Hepatocyte (in vitro differentiated cells): ENCODE measurements at places on chromosomes 3 and 15.

- no peaks in the 10 kb centered on the region for H3K36me3 ChIP-seq
- no peak for DNase-seq
- H3K27me3 ChIP-seq = peaks cover 4% of the 10 kb centered on the region
- no peaks in the 10 kb centered on the region for H3K4me1 ChIP-seq
Measured at GRCh38 chr3:140505876-140506275, 172.0 kb upstream of the TRIM42 start.

DNA sequence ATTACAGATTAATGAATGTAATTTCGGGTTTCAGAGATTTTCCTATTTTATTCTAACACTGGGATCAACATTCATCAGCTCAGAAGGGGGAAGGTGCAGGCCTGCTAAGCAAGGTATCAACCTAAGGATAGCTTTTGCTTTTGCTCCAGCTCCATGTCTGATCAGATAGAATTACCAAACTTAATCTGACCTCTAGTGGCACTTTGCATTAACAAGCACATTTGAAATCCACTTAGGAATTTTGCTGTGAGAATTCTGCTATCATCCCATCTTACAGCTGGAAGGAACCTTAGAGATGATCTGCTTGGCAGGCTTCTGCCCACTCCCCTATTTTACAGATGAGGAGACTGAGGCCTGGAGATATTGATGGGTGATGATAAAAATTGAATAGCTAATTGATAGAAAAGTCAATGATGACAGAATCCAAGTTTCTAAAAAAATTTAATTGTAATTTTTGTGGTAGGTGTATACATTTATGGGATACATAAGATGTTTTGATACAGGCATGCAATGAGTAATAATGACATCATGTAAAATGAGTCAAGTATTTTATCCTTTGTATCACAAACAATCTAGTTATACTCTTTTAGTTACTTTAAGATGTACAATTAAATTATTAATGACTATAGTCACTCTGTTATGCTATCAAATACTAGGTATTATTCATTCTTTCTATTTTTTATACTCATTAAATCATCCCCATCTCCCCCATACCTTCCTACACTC, 209.2 kb upstream of the ZPLD1 start:
- no peaks in the 10 kb centered on the region for H3K27me3 ChIP-seq
- H3K36me3 ChIP-seq = no peaks in the 10 kb centered on the region
- peak; percentile 74 for DNase-seq
- H3K27ac ChIP-seq = no peak overlapping the region

- H3K4me3 ChIP-seq = peak within 1 kb of the TSS; percentile 87
- H3K27ac ChIP-seq = peak within 1 kb of the TSS; percentile 94
- DNase-seq = peak; percentile 85
- no peaks in the 10 kb centered on the region for H3K36me3 ChIP-seq
- H3K27me3 ChIP-seq = no peaks in the 10 kb centered on the region
Measured at GRCh38 chr15:80695099-80695910, at the start of gene ABHD17C. TSS of gene ABHD17C (plus strand) at chr15:80695310. CDS start at chr15:80695430, 120 bp downstream.

GRCh38 chr3:49500205-49500731, 30.2 kb downstream of the DAG1 start:
- no peaks in the 10 kb centered on the region for H3K27me3 ChIP-seq
- peak overlapping the region; percentile 97 for H3K27ac ChIP-seq
- no peak for DNase-seq
- peaks cover 24% of the 10 kb centered on the region for H3K4me1 ChIP-seq
- no peaks in the 10 kb centered on the region for H3K36me3 ChIP-seq

DNA sequence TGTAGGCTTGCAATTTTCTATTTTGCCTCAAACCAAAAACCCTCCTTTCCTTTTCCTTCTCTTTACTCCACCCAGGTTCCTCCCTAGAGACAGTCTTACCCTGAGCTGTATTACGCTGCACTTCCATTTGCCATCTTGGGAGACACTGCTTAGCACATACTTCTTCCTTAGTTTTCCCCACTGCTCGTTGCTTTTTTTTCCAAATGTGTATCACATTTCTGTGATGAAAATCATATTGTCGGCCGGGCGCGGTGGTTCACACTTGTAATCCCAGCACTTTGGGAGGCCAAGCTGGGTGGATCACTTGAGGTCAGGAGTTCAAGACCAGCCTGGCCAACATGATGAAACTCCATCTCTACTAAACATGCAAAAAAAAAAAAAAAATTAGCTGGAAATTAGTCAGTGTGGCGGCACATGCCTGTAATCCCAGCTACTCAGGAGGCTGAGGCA, 29.5 kb downstream of the POPDC2 start:
- no peaks in the 10 kb centered on the region for H3K4me1 ChIP-seq
- peak overlapping the region; percentile 55 for H3K27ac ChIP-seq
- no peak overlapping the region for H3K4me3 ChIP-seq
- H3K27me3 ChIP-seq = no peaks in the 10 kb centered on the region
- no peaks in the 10 kb centered on the region for H3K36me3 ChIP-seq

- DNase-seq = no peak
- H3K27ac ChIP-seq = no peak overlapping the region
- no peak overlapping the region for H3K4me3 ChIP-seq
- no peaks in the 10 kb centered on the region for H3K27me3 ChIP-seq
- no peaks in the 10 kb centered on the region for H3K36me3 ChIP-seq
Measured at GRCh38 chr3:139572847-139573672, 33.5 kb upstream of the RBP1 start.

GRCh38 chr3:184050217-184050847, 2.5 kb upstream of the HTR3C start:
- H3K4me3 ChIP-seq = no peak overlapping the region
- H3K36me3 ChIP-seq = no peaks in the 10 kb centered on the region
- DNase-seq = no peak
- no peaks in the 10 kb centered on the region for H3K4me1 ChIP-seq
